AG09309 (cell line): ENCODE measurements at places on chromosomes 11 and 22.

DNA sequence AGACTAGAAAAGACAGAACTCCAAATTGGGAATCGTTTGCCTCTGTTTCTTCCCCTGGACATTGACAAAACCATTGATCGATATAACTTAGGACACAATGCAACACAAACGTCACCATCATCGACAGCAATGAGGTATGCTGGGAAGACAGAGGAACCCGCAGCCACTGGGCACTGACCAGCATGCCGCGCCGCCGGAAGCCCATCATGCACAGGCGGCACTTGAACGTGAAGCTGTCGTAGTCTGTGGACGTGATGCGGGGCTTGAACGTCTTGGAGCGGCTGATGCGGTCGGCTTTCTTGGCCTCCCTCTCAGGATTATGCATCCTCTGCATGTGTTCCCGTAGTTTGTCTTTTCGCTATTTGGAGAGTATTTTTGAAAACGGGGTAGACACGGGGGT is 23.0 kb upstream of the NFRKB start:
- no peak for DNase-seq

DNA sequence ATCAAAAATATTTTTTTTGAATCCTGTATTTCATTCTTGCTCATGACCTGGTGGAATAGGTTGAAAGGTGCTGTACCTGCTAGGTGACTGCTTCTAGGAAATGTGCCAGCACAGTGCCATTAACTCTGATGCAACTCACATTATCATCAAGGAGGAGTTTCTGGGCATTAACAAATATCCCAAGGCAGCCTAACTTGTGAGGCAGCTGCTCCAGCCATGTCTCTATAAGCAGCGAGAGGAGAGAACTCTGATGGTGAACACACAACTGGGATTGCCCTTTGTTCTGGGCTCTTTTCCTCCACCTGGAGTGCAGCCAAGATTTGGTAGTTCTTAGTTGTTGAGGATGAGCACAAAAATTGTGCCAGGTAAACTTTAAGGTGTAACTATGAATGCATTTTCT is 25.6 kb downstream of the HEPHL1 start:
- DNase-seq, result no peak

- no peak for DNase-seq
Observed at GRCh38 chr11:64120951-64121569, 44.9 kb downstream of the MACROD1 start.

DNA sequence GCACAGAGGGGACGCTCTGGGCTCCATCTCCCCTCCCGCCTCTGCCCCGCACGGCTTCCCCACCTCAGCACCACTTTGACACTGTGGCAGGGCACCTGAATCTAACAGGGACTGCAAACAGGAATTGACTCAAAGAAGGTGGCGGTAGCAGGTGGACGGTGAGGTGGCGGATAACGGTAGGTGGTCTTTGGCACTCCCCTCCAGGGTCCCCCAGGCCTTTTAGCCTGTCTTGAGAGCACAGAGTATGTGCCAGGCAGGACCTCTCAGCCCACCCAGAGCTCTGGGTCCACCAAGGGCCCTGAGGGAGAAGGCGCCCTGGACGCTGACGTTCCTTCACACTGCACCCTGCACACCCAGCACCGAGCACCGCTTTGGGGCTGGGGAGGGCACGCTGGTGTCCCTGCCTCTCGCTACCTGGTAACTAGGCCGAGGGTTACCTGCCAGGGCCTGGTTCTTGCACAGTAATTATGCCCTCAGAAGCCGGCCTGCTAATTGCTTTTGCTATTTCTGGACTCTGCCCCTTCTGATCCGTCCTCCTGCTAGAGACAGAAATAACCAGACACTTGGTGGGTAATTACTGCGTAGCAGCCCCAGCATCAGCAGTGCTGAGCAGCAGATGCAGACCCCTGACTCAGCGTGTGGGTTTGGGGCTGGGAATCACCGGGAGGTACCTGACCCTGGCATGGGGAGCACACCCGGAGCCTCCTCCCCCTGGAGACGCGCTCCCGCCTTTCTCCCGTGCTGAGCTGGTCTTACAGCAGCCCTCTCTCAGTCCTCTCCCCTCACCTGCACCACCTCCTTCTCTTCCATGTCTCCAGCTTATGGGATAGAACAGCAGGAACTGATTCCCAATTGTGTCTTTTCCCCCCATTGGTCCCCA is 103.3 kb upstream of the B3GAT1 start:
- no peak for DNase-seq

GRCh38 chr22:39317084-39317774 is 2.2 kb downstream of the RPL3 start:
- no peak for DNase-seq

DNA sequence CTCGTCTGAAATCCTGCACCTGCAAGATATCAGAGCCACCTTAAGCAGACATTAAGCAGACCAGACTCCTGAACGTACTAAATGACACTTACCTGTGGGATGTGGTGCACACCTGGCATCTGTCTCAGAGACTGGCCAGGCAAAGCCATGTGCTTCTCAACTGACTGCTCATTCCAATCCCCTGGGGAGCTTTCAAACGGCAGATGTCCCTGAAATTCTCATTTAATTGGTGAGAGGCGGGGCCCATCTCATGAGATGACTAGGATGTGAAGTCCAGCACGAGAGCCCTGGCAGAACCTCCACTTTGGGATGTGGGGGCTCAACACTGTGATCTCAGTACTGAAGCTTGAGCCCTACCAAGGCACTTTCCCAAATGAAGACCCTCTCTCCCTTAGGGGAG is 84.9 kb upstream of the HMGXB4 start:
- DNase-seq, result no peak

- DNase-seq, result no peak
Observed at GRCh38 chr11:102115557-102115956, 5.3 kb downstream of the YAP1 start.

- no peak for DNase-seq
Observed at GRCh38 chr11:125903711-125904659, at the start of gene DDX25. Gene DDX25 (plus strand): TSS chr11:125904508. CDS start chr11:125904518, 10 bp downstream.

- no peak for DNase-seq
Observed at GRCh38 chr11:63686926-63687325, 5.6 kb downstream of the RTN3 start.

DNA sequence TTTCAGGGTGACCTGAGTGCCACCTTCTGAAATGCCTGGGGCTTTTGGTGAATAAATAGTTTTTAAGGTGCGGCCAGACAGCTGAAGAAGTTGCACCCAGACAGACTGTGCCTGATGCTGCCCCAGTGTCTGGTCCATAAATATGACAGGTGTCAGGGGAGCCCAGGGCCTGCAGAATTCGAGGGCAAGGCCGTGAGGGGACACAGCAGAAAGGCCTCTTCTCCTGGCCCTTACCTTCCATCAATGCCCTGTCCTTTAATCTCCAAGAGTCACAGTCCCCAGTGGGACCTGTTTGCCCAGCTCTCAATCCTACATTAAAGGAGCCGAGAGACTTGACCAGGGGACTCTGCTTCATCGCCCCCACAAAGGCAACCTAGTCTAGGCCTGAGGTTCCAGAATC is 45.7 kb downstream of the NAT10 start:
- DNase-seq, result no peak

DNA sequence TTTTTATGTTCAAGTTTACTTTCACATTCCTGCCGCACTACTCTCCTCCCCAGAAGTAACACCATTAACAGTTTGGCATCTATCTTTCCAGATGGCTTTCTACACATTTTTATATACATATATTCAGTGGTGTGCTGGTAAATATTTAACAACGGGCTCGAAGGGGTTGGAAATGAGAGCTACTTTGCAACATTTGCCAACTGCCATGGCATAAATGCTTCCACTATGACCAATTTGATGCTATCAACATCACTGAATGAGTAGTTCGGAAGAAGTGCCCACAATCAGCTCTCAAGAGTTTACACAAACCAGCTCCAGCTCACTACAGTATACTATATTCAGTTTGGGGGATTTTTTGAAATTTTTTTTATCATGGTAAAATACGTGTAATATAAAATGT is 55.2 kb downstream of the RELT start:
- DNase-seq, result no peak

GRCh38 chr11:69380921-69381581 is 87.1 kb downstream of the MYEOV start:
- DNase-seq, result no peak

- DNase-seq, result no peak
Observed at GRCh38 chr11:115344846-115345245, 159.4 kb downstream of the CADM1 start.

DNA sequence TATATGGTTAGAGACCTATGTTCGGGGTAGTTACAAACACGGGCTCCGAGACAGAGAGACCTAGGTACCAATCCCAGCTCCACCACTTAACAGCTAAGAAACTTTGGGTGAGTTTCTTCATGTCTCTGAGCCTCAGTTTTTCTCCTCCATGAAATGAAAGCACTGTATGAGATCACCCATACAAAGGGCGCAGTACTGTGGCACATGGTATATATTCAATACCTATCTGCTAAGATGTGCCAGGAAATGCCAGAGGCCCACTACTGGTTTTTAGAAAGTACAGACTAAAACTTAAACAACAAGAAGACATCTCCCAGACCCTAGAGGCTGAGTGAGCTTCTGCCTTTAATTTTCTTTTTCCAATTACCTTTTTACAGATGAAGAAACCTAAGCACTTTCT is 69.5 kb downstream of the SLC1A2 start:
- DNase-seq, result no peak

DNA sequence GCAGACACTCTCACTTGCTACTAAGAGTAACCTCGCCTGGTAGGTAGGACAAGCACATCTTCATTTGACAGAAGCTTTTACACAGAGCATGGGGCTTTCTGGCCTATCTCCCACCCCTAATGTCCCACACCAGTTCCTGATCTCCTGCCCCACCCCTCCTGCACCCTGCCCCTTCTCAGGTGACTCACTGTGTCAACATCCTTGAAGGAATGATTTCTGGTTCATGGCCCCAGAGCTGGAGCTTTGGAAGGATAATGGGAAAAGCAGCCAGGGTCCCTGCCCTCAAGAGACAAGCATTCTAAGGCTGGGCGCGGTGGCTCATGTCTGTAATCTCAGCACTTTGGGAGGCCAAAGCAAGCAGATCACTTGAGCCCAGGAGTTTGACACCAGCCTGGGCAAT is 47.2 kb downstream of the LRFN4 start:
- DNase-seq, result no peak

DNA sequence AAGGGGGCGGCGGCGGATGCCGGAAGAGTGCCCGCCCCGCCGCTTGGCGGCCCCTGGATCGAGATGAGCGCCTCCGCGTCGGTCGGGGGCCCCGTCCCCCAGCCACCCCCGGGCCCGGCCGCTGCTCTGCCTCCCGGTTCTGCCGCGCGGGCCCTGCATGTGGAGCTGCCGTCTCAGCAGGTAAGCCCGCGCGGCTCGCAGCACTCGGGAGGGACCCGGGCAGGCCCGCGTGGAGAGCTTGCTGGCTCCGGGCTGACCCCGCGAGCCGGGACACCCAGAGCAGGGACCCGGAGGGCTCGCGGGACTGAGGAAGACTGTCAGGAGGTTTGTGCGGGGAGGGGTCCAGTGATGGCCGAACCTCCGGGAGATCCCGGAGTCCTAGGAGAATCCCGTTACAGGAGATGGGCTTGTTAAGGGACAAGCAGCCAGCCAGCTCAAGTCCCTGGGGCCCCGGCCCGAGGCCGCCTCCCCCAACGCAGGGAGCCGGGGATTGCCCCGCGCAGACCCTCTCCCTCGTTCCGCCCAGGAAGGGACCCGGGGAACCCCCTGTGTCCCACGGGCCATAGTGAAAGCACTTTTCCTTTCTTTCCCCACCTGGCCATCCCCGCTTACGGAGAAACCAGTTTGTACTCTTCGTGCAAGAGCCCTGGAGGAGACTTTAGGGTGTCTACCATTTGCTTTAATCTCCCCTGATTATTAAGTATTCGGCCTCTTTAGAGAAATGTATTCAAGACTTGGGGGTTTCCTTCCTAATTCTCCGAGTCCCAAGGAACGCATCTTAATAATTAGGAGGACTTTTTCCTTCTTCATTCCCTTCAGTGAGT is 547 bp downstream of the UVRAG start:
- no peak for DNase-seq

- DNase-seq, result no peak
Observed at GRCh38 chr11:15725246-15725645, 610.5 kb downstream of the INSC start.

- DNase-seq, result no peak
Observed at GRCh38 chr11:115911613-115912346, 407.6 kb upstream of the CADM1 start.

- DNase-seq, result no peak
Observed at GRCh38 chr11:121330614-121331435, 38.3 kb downstream of the SC5D start.

DNA sequence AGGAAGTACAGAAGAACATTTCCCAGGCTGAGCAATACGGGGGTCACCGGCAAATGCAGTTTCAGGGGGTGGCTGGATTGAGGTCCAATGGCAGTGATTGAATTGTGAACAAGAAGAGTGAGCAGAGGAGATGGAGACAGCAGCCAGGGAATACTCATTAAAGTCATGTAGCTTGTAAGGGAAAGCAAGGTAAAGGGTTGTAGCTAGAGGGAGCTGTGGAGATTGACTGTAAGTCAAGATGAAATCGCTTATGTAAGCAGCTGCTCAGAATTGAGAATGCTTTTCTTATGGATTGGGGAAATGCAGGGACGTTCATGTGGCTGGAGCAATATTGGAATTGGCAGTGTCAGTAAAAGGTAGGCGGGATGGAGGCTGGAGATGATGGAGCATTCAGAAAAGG is 111.4 kb upstream of the TBCEL start:
- peak; percentile 20 for DNase-seq

GRCh38 chr11:116231543-116231942 is 541.2 kb downstream of the BUD13 start:
- no peak for DNase-seq

DNA sequence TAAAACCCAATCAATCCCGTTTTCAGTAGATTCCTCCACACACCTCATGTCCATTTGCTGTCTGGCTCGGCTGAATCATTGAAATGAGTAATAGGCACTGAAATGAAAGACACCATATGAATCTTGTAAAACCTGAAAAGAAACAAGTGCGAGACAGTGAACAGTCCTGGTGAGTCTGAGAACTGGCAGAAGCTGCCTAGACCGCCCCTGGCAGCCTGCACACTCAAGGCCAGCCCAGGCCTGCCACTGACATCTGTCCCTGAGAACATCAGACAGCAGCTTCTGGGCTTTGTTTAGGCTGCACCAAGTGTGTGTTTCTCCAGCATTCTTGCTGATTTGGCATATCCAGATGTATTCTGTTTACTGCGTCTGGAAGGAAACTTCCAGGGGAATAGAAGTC is 44.8 kb downstream of the ENDOD1 start:
- peak; percentile 73 for DNase-seq

DNA sequence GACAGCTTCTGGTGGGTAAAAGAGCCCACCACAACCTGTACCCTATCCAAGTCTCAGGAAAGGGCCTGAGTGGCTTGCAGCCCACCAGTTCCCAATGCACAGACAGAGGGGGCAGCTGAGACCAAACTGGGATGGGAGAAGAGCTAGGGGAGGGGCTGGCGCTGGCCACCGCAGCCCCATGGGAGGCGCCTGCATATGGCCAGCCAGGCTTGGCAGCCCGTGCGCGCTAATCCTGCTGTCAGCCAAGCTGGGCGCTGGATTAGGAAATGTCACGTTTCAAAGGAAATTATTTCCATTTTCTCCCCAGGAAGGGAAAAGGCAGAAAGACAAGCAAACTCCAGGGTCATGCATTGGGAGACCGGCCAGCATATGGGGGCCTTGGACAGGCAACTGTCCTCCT is 236.8 kb downstream of the BUD13 start:
- no peak for DNase-seq
